NCI-H1436 (cell line): ENCODE measurements at places on chromosomes 7 and 10.

- no peak for DNase-seq
Observed at GRCh38 chr10:43665054-43665453, 16.4 kb upstream of the ZNF32 start.

DNA sequence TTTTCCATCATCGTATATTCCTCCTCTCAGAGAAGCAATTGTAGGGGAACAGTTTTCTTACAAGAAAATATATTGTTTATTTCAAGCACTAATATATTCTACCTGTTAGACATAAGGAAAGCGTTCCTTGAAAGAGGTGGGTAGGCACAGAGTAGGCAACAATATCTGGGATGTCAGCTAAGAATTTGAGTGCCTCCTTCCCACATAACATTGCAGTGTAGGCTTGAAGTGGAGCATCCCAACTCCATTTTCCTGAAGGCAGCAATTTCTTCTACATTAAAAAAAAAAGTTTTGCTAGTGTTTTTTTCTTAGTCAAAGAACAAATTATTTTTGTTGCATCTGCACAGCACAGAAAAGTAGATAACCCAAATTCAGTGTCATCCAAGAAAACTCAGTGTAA is 20.8 kb downstream of the BCAP29 start:
- DNase-seq: no peak

DNA sequence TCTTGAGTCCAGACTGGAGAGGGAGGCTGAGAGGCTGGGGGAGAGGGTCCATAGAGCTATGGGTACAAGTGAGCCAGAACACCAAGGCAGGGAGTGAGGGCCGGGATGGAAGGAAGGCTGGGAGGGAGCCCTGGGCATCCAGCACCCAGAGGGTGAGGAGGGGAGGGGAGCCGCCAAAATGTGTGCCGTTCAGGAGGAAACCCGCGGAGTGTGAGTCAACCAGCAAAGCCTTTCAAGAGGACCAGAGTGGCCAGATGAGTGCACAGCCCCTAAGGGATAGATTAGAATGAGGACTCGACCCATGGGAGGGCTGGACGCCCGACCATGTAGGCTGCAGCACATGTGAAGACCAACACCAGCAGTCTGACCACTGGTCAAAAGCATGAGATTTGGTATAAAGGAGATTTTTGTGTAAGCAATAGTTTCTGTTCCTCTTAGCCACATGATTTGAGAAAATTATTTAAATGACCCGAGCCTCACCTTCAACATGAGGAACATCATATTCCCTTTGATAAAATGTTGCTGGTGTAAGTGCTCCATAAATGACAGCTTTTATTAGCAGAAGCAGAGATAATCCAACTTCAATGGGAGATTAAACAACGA is 179.7 kb upstream of the GRB10 start:
- no peak for DNase-seq

GRCh38 chr10:127997937-127998336 is 91.0 kb downstream of the PTPRE start:
- DNase-seq: no peak

DNA sequence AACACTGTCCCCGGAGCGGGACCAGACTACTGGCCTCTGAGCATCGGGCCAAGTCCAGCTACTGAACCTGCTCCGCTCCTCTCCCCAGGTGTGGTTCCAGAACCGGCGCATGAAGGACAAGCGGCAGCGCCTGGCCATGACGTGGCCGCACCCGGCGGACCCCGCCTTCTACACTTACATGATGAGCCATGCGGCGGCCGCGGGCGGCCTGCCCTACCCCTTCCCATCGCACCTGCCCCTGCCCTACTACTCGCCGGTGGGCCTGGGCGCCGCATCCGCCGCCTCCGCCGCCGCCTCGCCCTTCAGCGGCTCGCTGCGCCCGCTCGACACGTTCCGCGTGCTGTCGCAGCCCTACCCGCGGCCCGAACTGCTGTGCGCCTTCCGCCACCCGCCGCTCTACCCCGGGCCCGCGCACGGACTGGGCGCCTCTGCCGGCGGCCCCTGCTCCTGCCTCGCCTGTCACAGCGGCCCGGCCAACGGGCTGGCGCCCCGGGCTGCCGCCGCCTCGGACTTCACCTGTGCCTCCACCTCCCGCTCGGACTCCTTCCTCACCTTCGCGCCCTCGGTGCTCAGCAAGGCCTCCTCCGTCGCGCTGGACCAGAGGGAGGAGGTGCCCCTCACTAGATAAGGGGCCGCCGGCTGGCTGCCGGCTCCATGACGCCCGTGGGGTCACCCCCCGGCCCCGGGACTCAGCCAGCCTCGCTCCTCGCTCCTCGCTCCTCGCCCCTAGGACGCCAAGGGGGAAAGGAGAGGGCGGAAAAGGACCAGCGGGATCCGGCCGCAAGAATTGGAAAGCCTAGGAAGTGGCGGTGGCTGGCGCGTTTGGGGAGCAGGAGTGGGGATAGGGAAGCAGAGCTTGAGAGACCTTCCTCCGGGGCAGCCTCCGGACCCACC is 3.4 kb downstream of the EVX1 start:
- no peak for DNase-seq

DNA sequence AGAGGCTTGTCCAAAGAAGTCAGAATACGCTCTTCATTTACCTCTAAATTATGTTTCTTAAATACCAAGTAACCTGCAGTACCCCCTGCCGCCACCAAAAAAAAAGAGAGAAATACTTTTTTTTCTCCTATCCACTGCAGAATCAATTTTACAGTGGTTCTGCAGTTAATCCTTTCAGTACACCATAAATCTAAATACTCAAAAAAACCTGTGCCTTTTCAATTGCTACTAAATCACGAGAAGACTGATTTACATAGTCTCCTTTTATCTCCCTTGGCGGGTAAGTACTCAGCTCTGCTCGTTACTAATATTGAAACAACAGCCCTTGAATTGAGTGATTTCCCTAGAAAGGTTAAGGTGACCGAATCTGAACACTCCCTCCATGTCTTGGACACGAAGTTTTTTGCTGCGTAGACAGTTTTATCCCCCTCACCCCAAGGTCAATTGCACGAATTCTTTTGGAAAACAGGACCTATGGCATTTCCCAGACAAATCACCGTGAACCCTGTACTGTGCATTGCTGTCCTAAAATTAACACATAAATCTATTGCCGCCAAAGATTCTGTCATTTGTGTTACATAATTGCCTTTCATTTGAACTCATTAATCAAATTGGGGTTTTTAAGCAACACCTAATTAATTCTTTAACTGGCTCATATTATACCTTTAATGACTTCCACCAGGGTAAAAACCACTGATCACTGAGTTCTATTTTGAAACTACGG is 512 bp upstream of the VIM start:
- DNase-seq: no peak

- DNase-seq: peak; percentile 3
Observed at GRCh38 chr7:142478479-142479220, 220.8 kb upstream of the PRSS58 start.
